Right cardiac atrium (tissue), 5 donors: ENCODE measurements at places on chromosomes 5 and 9.

GRCh38 chr9:109419531-109419930 lies 78.6 kb downstream of the PTPN3 start:
- no peak for DNase-seq

GRCh38 chr5:53009816-53010215 lies 20.7 kb downstream of the ITGA2 start:
- DNase-seq, result no peak

- no peak for DNase-seq
Measured at GRCh38 chr5:175878544-175879438, 7.4 kb downstream of the CPLX2 start.

GRCh38 chr5:16812911-16813310 lies 123.2 kb downstream of the MYO10 start:
- no peak for DNase-seq

GRCh38 chr5:120926471-120926870 lies 462.4 kb downstream of the PRR16 start:
- no peak for DNase-seq
